ENCODE measurements at places on chromosomes 2 and 18. TPM values are rescaled to one million over a fixed set of nuclear protein-coding genes. Genes with fewer than 3 reads are reported as not detected.
A peak's percentile ranks its signal among the peaks of the same experiment; 100 is the strongest.

Gene LHCGR
- 0.43 TPM for total RNA-seq

DNA sequence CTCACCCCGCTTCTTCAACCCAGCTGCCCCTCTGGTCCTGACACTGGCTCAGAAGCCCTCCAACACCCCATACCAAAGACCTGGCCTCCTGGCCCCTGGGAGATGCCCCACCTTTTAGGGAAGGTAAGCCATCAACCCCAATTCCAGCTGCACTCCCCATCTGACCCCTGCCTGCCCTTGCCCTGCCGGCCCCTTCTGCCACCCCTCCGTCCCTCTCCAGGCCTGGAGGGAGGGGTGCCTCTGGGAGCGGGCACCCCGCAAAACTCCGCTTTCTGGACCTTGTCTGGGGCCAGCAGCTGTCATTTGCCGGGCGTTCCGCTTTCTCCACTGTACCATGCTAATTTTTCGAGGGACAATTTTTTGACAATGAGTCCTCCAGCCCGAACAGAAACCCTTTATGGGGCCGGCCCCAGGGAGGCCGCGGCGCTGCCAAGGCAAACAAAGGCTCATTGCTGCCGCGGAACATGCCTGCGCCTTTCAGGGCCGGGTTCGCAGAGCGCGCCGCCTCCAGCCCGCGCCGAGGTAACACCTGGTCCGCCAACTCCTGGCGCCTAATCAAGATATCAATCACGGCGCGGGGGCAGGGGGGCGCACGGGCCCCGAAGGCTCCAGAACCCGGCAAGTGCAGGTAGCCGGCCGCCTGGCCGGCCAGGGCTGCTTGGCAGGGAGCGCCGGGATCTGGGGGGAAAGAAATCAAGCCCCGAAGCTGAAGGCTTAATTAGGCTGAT, 96.0 kb downstream of the INHBB start:
- peak; percentile 88 for DNase-seq
- H3K4me1 ChIP-seq = peaks cover 18% of the 10 kb centered on the region
- peaks cover 18% of the 10 kb centered on the region for H3K27me3 ChIP-seq
- H3K27ac ChIP-seq = peak overlapping the region; percentile 76

Gene HOXD9
- not detected for total RNA-seq

DNA sequence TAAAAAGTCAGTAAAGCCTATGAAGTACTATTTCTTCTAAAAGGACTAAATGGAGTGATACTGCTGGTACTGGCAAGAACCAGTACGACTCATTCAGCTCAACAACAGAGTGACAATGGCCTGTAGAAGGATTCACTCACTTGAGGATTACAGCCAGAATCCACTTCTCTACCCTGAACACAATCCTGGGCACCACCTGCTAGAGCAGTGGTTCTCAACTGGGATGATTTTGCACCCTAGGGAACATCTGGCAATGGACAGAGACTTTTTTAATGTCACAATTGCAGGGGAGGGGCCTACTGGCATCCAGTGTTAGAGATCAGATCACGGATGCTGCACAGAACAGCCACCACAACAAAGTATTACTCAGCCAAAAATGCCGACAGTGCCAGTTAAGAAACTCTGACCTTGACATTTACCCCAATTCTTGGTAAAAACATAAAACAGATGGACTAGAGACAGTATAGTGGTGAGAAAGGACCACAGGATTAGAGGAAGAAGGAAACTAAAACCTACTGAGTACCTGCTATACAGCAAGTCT, 5.0 kb downstream of the SPIRE1 start:
- no peaks in the 10 kb centered on the region for H3K36me3 ChIP-seq
- H3K4me1 ChIP-seq = peaks cover 38% of the 10 kb centered on the region
- H3K4me3 ChIP-seq = no peak overlapping the region
- H3K27ac ChIP-seq = no peak overlapping the region
- no peaks in the 10 kb centered on the region for H3K27me3 ChIP-seq
- no peak for DNase-seq

Gene INHA
- not detected for total RNA-seq

- no peak overlapping the region for H3K27ac ChIP-seq
- no peaks in the 10 kb centered on the region for H3K27me3 ChIP-seq
- no peaks in the 10 kb centered on the region for H3K4me1 ChIP-seq
- H3K4me3 ChIP-seq = no peak overlapping the region
These were observed 42.3 kb downstream of the XRCC5 start for GRCh38 chr2:216151313-216152025.

DNA sequence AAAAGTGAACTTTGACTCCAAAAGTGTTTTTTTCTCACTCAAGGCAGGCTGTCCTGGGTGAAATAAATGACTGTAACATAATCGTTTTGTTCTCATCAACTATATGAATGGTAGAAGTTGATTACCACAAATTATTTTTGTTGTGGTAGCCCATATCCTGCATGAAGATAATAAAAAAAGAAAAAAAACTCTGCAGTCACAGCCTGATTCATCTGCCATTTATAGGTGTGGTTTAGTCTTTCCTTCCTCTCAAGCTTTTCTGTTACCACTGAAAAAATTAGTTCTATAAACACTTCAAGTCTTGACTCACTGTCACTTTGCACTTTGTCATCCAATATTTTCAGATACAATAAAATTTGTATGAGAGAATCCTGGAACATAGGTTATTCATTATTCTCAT, 522.0 kb downstream of the PLCL1 start:
- no peaks in the 10 kb centered on the region for H3K4me1 ChIP-seq
- H3K27me3 ChIP-seq = peaks cover 11% of the 10 kb centered on the region
- no peak overlapping the region for H3K4me3 ChIP-seq
- no peak for DNase-seq
- no peak overlapping the region for H3K27ac ChIP-seq

DNA sequence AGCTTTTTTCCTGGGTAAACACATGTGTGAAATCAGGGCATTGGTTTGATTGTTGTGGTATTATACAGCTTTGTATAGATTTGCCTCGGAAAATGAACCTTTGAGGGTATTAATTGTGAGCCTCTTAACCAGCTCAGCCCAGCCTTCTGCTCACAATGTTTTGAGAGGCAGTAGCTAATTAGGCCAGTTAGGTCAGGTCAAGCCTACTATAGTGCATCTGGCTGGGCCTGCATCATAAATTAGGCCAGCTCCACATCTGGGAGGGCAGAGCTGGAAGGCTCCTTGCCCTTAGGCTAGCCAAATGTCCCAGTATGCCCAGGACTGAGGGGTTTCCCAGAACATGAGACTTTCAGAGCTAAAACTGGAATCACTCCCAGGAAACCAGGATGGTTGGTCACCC, 43.0 kb downstream of the LRATD1 start:
- H3K27me3 ChIP-seq = no peaks in the 10 kb centered on the region
- DNase-seq = no peak
- no peak overlapping the region for H3K4me3 ChIP-seq
- no peaks in the 10 kb centered on the region for H3K36me3 ChIP-seq
- no peak overlapping the region for H3K27ac ChIP-seq
- H3K4me1 ChIP-seq = no peaks in the 10 kb centered on the region

Gene RUFY4
- total RNA-seq = not detected

DNA sequence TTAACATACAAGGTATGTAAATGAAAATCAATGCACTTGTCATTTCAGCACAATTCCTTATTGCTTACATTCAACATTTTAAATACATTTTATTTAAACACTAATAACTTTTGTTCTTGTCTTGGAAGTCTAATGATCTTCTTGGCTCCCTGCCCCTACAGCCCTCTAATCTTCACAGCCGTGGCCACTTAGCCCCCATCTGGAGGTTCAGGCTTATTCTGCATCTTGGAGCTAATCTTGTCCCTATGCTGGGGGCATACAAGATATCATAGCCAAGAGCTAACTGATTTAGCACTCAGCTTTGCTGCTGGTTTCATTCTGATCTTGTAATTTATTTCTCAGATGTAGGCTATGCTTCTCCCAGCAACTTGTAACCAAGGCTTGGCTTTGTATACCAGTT, 140.8 kb downstream of the TMEFF2 start:
- no peaks in the 10 kb centered on the region for H3K27me3 ChIP-seq
- no peak for DNase-seq
- H3K27ac ChIP-seq = no peak overlapping the region
- H3K4me3 ChIP-seq = no peak overlapping the region
- no peaks in the 10 kb centered on the region for H3K4me1 ChIP-seq
- no peaks in the 10 kb centered on the region for H3K36me3 ChIP-seq

Gene SLC23A3
- total RNA-seq = 0.58 TPM

DNA sequence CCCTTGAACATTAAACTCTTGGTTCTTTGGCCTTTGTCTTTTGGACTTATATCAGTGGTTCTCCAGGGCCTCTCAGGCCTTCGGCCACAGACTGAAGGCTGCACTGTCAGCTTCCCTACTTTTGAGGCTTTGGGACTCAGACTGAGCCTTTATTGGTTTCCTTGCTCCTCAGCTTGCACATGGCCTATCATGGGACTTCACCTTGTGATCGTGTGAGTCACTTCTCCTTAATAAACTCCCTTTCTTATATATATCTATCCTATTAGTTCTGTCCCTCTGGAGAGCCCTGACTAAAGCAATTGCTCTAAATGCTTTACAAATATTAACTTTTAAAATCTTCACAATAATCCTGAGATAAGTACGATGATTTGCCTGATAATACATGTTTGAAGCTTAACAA, 353.6 kb upstream of the TRIB2 start:
- no peak for DNase-seq
- no peaks in the 10 kb centered on the region for H3K27me3 ChIP-seq
- H3K36me3 ChIP-seq = no peaks in the 10 kb centered on the region
- H3K4me1 ChIP-seq = no peaks in the 10 kb centered on the region

DNA sequence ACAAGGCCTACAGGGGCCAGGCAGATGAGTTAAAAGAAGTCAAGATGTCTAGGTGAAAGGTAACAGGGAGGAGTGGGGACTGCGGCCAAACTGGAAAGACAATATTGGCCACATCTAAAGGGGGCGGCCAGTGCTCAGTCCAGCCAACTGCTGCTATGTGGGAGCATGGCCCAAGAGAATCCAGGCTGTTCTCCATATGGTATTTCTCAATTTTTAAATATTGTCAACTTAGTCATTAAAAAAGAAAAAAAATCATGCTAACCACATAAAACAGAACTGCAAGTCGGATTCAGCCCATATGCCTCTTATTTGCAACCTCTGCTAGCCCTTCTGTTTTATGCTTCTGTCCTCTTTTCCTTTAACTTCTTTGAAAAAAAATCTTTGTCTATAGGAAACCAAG, 14.8 kb downstream of the TRABD2A start:
- no peaks in the 10 kb centered on the region for H3K27me3 ChIP-seq
- H3K27ac ChIP-seq = no peak overlapping the region
- no peak overlapping the region for H3K4me3 ChIP-seq
- H3K36me3 ChIP-seq = no peaks in the 10 kb centered on the region

GRCh38 chr2:151575338-151575737, 158.9 kb downstream of the NEB start:
- H3K4me3 ChIP-seq = no peak overlapping the region
- H3K27ac ChIP-seq = no peak overlapping the region
- DNase-seq = no peak
- no peaks in the 10 kb centered on the region for H3K4me1 ChIP-seq
- H3K36me3 ChIP-seq = no peaks in the 10 kb centered on the region

DNA sequence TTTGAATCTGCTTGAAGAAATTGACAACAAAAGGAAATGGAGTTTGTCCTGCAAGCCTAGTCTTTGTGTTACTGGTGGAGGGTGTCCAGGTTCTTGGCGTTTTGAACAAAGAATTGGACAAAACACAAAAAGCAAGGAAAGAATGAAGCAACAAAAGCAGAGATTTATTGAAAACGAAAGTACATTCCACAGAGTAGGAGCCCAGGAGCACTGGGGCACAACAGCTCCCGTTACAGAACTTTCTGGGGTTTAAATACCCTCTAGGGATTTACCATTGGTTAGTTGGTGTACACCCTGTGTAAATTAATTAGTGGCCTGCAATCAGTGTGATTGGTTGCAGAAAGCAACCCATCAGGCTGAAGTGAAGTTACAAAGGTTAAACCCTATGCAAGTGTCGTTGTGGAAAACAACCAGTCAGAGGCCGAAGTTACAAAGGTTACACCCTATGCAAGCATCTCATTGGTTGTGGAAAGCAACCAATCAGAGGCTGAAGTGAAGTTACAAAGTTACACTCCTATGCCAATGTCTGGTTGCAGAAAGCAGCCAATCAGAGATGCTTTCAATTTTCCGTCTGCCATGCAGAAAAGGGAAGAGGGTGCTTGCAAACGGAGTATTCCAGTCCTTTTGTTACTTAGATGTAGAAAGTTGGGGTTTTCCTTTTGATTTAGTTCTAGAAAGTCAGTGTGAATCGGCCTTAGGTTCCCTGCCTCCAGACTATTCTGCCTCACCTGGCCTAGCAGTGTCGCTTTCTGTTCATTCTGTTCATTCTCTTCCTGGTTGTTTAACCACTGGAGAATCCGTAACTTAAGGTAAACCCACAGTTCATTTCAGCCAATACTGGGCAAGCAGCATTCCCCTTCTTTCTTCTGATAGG, 47.6 kb upstream of the PTH2R start:
- H3K4me3 ChIP-seq = no peak overlapping the region
- no peaks in the 10 kb centered on the region for H3K36me3 ChIP-seq
- no peaks in the 10 kb centered on the region for H3K27me3 ChIP-seq

DNA sequence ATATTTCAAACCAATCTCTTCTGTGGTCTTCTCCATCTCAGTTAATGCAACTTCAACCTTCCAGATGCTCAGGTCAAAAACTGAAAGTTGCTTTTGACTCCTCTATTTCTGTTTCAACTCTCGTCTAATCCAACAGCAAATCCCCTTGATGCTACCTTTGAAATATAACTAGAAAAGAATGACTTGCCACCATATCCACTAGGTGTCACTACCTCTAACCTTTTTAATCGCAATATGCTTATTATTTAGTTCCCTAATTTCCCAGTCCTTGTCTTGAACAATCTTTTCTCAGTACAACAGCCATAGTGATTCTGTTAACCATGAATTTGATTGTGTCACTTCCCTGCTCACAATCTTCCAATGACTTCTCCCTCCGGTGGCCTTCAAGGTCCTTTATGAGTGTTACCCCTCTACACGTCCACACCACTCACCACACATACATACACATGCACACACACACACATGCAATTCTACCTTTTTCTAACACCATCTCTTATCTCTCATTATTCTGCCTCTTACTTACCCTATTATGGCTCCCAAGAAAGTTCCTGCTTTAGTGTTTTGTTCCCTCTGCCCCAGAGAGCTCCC, 245.5 kb upstream of the KCNJ3 start:
- DNase-seq = no peak
- peaks cover 10% of the 10 kb centered on the region for H3K4me1 ChIP-seq
- no peaks in the 10 kb centered on the region for H3K27me3 ChIP-seq
- H3K36me3 ChIP-seq = no peaks in the 10 kb centered on the region
- H3K27ac ChIP-seq = no peak overlapping the region
